ENCODE measurements at places on chromosomes 6 and 20.
A peak's percentile ranks its signal among the peaks of the same experiment; 100 is the strongest.

DNA sequence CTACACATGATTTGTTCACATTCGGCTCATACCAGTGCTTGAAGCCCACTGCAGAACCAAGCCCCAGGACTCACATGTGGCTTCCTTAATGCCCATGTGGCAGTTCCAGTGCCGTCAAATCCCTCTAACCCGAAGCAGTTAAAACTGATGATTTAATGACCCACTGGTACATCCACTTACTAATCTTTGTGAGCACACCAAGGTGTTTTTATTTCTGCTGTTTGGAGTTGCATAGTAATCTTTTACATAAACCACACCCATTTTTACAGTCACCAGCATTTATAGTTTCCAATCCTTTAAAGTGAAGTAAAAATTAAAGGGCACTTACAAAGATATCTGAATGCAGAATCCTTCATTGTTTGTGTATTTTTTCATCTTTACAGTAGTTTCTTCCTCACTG is 232.0 kb downstream of the ANKRD60 start:
- DNase-seq = no peak

DNA sequence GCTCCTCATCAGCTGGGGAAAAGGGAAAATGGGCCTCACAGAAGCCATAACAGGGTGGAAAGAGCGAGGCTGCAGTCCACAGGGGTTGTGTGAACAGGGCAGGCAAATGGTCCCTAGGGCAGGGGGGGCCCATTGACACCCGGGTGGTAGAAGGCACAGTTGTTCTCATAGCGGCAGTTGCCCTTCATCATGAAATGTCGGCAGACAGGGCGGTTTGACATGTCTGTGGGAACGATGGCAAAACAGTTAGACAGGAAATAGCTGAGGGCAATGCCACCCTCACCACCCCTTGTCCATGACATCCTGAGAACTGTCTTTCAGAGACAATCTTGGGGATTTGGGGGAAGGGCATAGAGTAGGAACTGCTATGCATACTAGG is 15.6 kb downstream of the PPP1R10 start:
- DNase-seq = no peak

DNA sequence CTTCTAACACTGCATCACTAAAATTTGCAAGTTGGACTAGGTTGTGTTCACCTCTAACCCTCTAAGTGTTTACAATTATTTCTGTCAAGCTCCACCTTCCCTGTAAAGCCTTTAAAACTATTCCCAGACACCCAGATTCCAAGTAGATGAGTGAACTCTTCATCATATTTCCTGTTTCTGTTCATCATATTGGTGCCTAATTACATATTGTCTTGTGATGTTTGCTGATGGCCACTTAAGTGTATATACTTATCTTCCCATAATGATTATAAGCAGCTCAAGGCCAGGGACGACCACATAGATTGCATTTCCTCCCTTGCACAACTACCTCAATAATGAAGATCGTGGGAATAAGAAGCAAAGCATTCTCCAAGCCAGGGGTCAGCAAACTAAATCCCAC is 16.8 kb downstream of the TNFRSF21 start:
- no peak for DNase-seq

- peak; percentile 52 for DNase-seq
Observed at GRCh38 chr20:4607287-4607713, 114.4 kb upstream of the PRND start.

DNA sequence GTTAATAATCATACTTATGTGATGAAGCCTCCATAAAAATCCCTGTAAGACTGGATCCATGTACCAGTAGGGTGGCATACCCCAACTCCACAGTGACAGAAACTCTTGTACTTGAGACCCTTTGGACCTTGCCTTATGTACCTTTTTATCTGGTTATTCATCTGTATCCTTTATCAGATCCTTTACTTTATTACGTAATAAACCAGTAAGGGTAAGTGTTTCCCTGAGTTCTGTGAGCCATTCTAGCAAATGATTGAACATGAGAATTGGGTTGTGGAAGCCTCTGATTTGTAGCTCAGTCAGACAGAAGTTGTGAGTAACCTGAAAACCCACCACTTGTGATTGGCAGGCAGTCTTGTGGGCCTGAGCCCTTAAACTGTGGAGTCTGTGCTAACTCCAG is 229.7 kb downstream of the FOXA2 start:
- no peak for DNase-seq

DNA sequence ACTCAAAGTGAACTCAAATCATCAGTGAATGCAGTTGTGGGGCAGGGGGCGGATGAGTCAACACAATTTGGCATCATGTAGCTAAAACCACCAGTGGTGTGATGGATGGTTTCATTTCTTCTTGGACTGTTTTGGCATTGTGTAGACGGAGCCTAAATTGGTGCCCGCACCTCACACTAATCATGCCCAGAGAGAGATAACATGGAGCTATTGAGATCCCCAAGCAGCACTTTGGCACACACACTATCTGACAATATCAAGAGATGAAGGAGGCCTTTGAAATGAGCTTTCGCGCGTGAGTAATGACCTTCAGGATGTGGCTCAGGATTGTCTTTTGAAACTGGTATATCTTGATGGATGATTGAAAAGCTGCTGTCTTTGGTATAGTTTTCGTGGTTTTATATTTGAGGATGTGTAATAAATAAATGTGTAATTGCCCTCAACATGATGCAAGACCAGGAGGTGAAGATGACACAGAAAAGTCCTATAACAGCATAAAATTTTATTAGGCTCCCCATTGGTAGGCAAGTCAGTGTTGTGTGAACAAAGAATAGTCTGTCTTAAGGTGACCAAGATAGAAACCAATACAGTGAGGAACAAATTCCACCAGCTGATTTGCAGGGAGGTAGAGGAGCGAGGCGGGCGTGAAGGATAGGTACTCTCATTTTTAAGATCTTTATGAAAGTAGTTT is 174.2 kb downstream of the TSHZ2 start:
- no peak for DNase-seq

GRCh38 chr6:21588481-21589351 is 4.8 kb upstream of the SOX4 start:
- peak; percentile 81 for DNase-seq

- no peak for DNase-seq
Observed at GRCh38 chr6:121333196-121333595, 1.1 kb downstream of the TBC1D32 start.

DNA sequence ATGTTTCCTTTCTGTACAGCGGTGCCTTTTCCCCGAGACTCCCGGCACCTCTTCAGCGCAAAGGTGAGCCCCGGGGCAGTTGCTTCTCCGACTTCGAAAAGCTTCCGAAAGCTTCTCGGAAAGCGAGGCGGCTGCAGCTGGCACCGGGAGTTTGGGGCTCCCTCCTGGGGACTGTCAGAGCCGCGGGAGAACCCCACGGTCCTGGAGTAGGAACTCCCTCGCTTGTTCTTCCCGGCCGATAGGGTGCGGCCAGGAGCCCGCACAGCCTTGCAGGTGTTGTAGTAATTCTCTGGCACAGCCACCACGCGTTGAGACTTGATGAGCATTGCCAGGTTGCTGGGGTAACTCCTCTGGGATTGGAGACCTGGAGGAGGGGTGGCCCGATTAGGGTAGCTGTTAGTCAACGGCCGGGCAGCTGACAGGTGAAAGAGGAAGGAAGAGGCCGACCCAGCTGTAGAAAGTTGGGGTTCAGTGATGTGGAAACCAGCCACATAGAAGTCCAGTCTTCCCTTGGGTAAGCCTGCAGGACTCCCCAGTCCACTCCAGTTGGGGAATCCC is 721 bp downstream of the KDM1B start:
- DNase-seq = peak; percentile 58

- no peak for DNase-seq
Observed at GRCh38 chr6:52328303-52328662, 33.7 kb upstream of the PAQR8 start.

- no peak for DNase-seq
Observed at GRCh38 chr20:59912609-59913008, 20.8 kb downstream of the SYCP2 start.

GRCh38 chr6:3869284-3869631 is 20.1 kb downstream of the FAM50B start:
- no peak for DNase-seq

DNA sequence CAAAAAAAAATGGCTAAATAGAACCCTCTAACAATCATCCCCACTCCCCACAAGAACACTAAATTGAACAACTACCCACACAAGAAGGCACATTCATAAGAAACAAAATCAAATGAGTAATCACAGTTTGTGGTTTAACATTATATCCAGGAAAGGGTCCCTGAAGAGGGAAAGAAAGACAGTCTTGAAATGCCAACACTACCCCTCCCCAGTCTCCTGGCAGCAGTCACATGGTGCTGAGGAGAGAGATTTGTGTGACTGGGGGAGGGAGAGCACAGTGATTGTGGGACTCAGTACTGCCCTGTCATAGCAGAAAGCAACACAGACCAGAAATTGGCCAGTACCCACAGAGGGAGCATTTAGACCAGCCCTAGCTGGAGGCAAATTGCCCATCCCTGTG is 443.7 kb upstream of the BTBD3 start:
- no peak for DNase-seq

- no peak for DNase-seq
Observed at GRCh38 chr6:165274611-165275010, 34.8 kb downstream of the C6orf118 start.

- DNase-seq = no peak
Observed at GRCh38 chr6:69265706-69266105, 531.1 kb downstream of the LMBRD1 start.

DNA sequence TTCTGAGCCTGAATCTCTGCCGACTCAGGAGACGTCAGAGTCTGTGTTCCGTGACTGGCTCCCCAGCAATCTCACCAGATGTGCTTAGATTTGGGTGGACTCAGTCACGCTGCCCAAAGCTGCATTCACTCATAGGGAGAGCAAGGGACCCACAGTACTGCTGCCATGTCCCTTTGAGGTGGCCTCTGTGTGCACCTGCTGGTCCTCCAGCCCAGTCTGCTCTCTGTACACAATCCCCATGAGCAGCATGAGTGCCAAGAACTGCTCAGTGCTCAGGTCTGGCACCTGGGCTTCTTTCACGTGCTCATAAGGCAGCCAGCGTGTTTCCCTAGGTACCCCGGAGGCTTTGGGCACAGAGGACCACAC is 44.2 kb upstream of the TIAM2 start:
- no peak for DNase-seq

- no peak for DNase-seq
Observed at GRCh38 chr20:61630391-61630650, 378.3 kb downstream of the CDH4 start.

GRCh38 chr6:134080171-134080795 is 27.9 kb upstream of the SLC2A12 start:
- DNase-seq = no peak

DNA sequence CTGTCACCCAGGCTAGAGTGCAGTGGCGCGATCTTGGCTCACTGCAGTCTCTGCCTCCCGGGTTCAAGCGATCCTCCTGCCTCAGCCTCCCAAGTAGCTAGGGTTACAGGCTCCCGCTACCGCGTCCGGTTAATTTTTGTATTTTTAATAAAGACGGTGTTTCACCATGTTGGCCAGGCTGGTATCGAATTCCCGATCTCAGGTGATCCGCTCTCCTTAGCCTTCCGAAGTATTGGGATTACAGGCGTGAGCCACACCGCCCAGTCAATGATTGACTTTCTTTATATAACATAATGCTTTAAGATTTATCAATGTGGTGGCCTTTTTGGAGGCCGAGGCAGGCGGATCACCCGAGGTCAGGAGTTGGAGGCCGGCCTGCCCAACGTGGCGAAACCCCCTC is 7.8 kb upstream of the ABT1 start:
- no peak for DNase-seq

DNA sequence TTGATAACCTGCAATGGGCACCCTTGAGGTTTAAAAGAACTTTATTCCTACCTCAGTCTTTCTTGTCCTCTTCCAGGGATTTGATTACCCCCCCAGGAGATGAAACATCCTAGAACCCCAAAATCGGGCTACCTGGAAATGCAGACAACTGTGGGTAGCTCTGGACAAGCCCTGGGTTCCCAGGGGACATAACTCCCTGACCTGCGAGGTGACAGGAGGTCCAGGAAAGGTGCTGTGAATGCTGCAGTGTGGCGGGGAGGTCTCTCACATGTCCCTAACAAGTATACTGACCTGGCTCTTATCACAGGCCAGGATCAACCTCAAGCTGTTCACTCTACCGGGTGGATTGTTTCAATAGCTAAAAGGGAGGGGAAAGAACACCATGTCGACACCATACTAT is 11.6 kb downstream of the JAG1 start:
- DNase-seq = no peak

DNA sequence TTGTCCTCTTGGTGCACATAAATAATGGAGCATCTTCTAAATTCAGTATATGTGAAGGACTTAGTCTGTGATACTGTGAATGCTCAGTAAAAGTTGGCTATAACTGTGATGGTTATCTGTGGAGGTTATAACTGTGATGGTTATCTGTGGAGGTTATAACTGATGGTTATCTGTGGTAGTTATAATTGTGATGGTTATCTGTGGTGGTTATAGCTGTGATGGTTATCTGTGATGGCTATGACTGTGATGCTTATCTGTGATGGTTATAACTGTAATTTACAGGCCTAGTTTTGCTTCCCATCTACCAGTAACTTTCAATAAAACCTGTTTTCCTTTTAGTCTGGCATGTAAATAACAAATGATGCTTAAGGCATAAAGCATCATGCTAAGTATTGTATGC is 16.5 kb downstream of the PTK7 start:
- no peak for DNase-seq

GRCh38 chr6:7532232-7532631 is 9.2 kb upstream of the DSP start:
- DNase-seq = no peak

DNA sequence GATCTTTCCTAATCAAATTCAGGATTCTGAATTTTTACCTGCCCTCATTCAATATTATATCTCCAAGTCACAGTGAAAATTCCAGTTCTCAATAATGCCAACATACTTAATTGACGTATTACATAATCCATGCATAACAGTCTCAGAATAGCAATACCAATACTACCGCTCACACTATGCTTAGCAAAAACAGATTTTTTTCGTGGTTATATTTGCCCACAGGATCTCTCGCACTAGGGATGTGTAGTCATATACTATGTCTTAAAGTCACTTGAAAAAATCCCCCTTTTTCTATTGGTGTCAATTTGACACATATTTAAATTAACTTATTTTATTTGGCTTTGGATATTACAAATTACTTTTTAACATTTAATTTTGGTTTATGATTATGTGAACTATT is 323.1 kb upstream of the SLC35B3 start:
- no peak for DNase-seq

DNA sequence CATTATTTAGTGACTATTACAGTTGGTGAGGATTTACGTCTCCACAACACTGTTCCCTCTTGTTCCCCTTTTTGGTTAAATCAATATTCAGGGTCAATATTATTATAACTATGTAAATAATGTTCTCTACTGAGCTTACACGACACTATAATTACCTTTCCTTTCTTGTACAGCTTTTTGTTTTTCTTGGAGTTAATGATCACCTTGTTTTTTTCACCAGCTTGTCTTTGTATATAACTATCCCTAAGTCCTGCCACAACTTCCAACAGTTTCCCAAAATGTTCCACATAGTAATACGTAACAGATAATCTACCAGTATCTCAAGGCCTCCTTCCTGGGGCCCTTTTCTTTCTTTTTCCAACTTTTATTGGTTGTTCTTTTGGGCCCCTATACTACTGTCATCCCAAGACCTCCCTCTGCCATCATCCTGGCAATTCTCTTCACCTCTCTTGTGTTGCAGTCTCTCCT is 142.0 kb upstream of the SOX4 start:
- no peak for DNase-seq

- DNase-seq = no peak
Observed at GRCh38 chr6:53284901-53285300, 63.8 kb downstream of the ELOVL5 start.
